T-cell (primary cell): ENCODE measurements at places on chromosomes 4 and X. TPM values are rescaled to one million over a fixed set of nuclear protein-coding genes. Genes with fewer than 3 reads are reported as not detected.

ERCC6L gene
- total RNA-seq: 0.30 TPM

DNA sequence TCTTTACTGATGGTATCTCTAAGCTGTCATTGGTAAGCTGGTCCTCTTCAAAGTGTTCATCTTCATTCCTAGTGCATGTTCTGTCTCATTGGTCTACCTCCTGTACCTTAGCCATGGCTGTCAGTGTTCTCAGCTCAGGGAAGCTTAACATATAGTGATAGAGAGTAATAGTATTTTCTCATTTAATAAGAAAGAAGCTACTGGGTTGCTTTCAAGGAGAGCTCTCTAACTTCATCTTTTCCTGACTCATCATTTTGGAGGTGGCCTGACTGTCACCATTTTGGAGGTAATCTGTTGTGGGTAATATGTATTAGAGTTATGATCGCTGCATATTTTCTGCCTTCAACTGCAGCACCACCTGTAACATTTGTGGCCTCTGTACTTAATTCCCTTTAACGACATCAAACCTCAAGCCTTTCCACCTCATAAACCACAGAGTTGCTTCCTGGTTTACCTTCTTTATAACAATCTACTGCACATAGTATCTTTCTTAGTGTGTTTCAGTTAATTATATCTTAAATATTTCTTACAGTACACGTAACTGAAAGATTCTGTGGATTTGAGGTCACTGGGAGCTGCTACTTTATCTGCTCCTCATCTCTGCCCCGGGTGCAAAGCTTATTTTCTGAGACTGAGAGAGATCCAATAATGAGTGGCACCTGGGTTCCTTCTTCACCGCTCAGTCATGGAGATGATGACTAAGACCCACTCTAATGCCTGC is 474.0 kb upstream of the TECRL start:
- H3K27ac ChIP-seq: no peak overlapping the region
- no peaks in the 10 kb centered on the region for H3K36me3 ChIP-seq
- no peaks in the 10 kb centered on the region for H3K27me3 ChIP-seq
- H3K4me1 ChIP-seq: no peaks in the 10 kb centered on the region
- no peak for DNase-seq

SPANXD gene
- total RNA-seq: not detected

- H3K36me3 ChIP-seq: no peaks in the 10 kb centered on the region
- H3K4me1 ChIP-seq: no peaks in the 10 kb centered on the region
- H3K27me3 ChIP-seq: no peaks in the 10 kb centered on the region
- DNase-seq: no peak
Observed at GRCh38 chr4:150609131-150609530, 27.2 kb downstream of the MAB21L2 start.

APOOL gene
- 8.8 TPM for total RNA-seq

- no peak for DNase-seq
- no peaks in the 10 kb centered on the region for H3K27me3 ChIP-seq
- no peak overlapping the region for H3K4me3 ChIP-seq
Observed at GRCh38 chr4:188867796-188868195, 728.6 kb downstream of the TRIML1 start.

DNA sequence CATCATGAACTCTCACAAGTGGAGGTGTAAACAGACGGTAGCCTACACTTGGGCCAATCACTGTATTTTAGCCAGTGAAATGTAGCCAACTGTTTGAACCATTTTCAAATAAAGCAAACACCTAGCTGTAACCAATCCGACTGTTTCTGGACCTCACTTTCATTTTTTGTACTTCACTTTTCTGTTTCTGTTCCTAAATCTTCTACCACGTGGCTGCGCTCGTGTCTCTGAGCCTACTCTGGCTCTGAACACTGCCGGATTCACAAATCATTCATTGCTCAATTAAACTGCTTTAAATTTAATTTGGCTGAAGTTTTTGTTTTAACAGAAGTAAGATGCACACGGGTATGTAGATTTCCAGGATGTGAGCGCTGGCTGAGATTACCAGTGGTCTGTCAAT is 319.1 kb downstream of the RAPGEF2 start:
- no peaks in the 10 kb centered on the region for H3K27me3 ChIP-seq
- H3K27ac ChIP-seq: no peak overlapping the region
- DNase-seq: no peak
- no peak overlapping the region for H3K4me3 ChIP-seq
- H3K4me1 ChIP-seq: no peaks in the 10 kb centered on the region

DNA sequence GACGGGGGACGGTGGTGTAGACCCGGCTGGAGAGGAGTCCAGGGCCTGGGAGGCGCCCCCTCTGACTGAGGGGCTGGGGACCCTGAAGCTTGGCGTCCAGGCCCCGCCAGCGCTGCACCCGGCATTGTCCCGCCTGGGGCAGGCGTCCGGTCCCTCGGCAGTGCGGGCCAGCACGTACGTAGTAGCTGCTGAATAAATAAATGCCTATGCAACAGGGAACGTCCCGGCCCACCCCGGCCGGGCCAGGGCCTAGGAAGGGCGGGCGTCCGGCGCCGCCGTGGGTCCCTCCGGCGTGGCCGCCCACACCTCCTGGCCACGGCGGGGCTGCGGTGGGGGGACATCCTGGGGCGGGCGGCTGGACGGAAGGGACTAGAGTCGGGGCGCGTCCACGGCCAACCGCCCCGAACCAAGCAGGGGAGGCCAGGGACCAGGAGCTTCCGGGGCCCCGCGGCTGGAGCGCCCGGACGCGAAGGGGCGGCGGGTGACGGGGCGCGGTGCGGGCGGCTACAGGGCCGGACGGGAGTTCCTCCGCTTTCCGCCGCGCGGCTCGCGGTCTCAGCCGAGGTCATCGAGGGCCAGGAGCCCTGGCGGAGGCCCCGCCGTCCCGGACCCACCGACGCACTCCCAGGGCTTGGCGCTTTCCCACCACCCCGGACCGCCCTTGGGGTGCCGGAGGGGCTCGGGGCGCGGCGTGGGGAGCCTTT is 886 bp upstream of the WWC2 start:
- H3K4me3 ChIP-seq: peak overlapping the region; percentile 55
- DNase-seq: no peak
- peaks cover 24% of the 10 kb centered on the region for H3K27me3 ChIP-seq
- peaks cover 16% of the 10 kb centered on the region for H3K4me1 ChIP-seq
- no peak overlapping the region for H3K27ac ChIP-seq

YY2 gene
- total RNA-seq: 1.4 TPM
